CD8-positive, alpha-beta memory T cell (primary cell): ENCODE measurements at places on chromosomes 5 and 9.

DNA sequence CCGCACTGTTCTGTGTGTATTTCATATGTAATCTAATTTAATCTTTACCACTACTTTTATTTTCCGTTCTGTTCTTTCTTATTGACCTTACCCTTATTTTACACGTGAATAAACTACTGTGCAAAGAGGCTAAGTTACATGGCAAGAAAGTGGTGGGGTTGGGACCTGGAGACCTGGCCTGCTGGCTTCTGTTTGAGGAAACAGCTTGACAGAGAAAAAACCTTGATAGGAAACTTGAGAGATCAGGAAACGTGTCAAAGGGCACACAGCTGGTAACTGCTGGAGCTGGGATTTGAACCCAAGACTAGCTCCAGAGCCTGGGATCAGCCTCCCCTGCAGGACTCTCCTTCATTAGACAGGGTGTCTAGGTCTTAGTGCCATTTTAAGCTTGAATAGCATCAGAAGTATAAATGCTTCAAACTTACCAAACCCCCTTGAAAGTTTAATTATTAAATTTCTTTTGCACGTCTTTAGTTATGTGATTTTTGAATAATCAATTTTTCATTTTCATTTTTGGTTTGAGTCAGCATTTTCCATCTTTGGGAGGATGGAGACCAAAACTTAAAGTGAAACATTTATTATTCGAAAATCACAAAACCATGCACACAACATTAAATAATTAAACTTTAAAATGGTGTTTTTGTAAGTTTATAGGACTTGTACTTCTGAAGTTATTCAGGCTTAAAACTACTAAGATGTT, 129.5 kb downstream of the RGS3 start:
- DNase-seq, result peak; percentile 24
- H3K27ac ChIP-seq, result no peak overlapping the region
- no peaks in the 10 kb centered on the region for H3K36me3 ChIP-seq
- H3K4me1 ChIP-seq, result peaks cover 4% of the 10 kb centered on the region

- H3K36me3 ChIP-seq, result no peaks in the 10 kb centered on the region
- DNase-seq, result no peak
- H3K4me3 ChIP-seq, result no peak overlapping the region
- H3K27me3 ChIP-seq, result no peaks in the 10 kb centered on the region
- H3K4me1 ChIP-seq, result no peaks in the 10 kb centered on the region
These were observed 547.3 kb upstream of the C9orf72 start for GRCh38 chr9:28120626-28121025.

- no peak overlapping the region for H3K27ac ChIP-seq
- H3K4me1 ChIP-seq, result no peaks in the 10 kb centered on the region
- no peak overlapping the region for H3K4me3 ChIP-seq
- no peaks in the 10 kb centered on the region for H3K36me3 ChIP-seq
- no peaks in the 10 kb centered on the region for H3K27me3 ChIP-seq
- DNase-seq, result no peak
These were observed 35.1 kb downstream of the ADRA1B start for GRCh38 chr5:159951387-159951786.

DNA sequence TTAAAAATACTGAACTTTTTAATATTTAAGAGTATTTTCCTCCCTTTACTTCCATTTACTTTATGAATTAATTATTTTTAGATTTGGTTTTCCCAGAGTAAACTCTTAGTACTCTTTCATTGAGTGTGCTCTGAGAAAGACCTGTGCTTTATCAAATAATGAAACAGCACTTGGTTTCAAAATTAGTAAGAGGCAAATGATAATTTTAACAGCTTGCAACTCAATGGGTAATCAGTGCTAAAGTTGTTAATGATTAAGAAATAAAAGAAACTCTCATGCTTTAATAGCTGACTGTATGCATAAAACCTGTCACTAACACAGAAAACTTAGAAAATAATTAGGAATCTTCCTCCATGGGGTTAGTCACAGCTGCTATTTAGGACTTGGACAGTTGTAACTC, 244.4 kb downstream of the RFX3 start:
- H3K36me3 ChIP-seq, result peaks cover under 1% of the 10 kb centered on the region
- H3K27me3 ChIP-seq, result no peaks in the 10 kb centered on the region
- no peak overlapping the region for H3K4me3 ChIP-seq
- H3K27ac ChIP-seq, result no peak overlapping the region

DNA sequence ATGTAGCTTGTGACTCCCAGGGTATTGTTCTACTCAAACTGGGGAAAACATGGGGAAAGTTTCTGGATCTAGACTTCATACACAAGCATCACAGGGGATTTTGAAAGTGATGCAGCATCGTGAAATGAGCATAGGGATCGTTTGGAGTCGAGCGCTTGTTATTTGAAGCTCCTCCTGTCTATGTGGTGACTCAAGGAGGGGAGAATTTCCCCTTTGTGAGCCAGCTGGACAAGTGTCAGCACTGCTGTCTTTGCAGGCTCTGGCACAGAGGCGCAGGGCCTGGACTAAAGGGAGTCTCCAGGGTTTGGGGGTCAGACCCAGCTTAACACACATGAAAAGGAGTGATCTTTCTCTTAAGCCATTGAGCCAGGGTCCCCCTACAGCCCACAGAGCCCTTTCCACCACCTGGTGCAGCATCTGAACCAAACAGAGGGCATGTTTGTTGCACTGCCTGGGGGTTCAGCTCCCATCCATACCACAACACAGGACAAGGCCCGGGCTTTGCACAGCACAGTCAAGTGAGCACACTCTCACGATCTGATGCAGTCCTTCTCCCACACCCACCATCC, 51.0 kb downstream of the IRF1 start:
- H3K27ac ChIP-seq, result peak overlapping the region; percentile 34
- no peaks in the 10 kb centered on the region for H3K27me3 ChIP-seq
- DNase-seq, result no peak
- no peak overlapping the region for H3K4me3 ChIP-seq

- H3K27ac ChIP-seq, result no peak overlapping the region
- no peaks in the 10 kb centered on the region for H3K4me1 ChIP-seq
- no peak overlapping the region for H3K4me3 ChIP-seq
- H3K36me3 ChIP-seq, result no peaks in the 10 kb centered on the region
- no peaks in the 10 kb centered on the region for H3K27me3 ChIP-seq
These were observed 34.0 kb downstream of the RASGEF1C start for GRCh38 chr5:180175015-180175431.

- H3K36me3 ChIP-seq, result no peaks in the 10 kb centered on the region
- H3K27me3 ChIP-seq, result peaks cover 9% of the 10 kb centered on the region
- H3K27ac ChIP-seq, result no peak overlapping the region
- peak; percentile 29 for DNase-seq
These were observed 12.8 kb upstream of the MTAP start for GRCh38 chr9:21789541-21790037.

DNA sequence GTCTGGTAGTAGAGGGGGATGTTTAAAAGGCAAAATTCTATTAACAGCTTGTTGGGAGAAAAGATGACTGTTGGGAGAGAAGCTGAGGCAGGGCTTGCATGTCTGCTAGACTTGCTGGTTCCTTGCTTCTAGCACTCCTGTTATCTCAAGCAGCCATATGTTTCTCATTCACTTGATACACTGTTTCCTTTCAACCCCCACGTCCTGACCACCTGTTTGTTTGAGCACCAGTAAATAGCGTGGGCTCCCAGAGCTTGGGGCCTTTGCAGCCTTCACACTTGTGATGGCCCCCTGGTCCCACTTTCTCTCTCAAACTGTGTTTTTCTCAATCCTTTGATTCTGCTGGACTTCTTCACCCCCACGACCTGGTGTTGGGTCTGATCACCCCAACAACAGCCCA, 111.7 kb upstream of the TMEM161B start:
- no peaks in the 10 kb centered on the region for H3K36me3 ChIP-seq
- no peak overlapping the region for H3K27ac ChIP-seq
- no peak overlapping the region for H3K4me3 ChIP-seq
- no peaks in the 10 kb centered on the region for H3K4me1 ChIP-seq
- DNase-seq, result no peak

- no peaks in the 10 kb centered on the region for H3K27me3 ChIP-seq
- H3K27ac ChIP-seq, result no peak overlapping the region
- no peak for DNase-seq
These were observed 90.1 kb downstream of the CRB2 start for GRCh38 chr9:123445981-123446610.

DNA sequence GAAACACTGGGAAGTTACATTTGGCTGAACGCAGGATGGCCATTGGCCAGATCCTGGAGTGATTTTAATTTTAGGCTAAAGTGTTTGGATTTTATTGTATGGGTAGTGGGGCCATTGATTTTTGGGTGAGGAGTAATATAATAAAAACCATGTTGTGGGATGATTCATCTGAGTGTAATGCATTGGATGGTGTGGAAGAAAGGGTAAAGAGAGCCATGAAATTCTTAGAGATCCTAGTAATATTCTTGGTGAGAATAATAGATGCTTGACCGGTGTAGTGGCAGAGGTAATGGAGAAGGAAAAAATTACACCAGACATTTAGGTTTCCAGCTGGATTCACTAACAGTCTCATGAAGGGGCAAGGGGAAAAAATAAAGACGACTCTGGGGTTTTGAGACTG, 158.1 kb downstream of the NPR3 start:
- DNase-seq, result no peak
- no peaks in the 10 kb centered on the region for H3K27me3 ChIP-seq
- no peak overlapping the region for H3K27ac ChIP-seq
- H3K4me1 ChIP-seq, result no peaks in the 10 kb centered on the region
- no peaks in the 10 kb centered on the region for H3K36me3 ChIP-seq

GRCh38 chr5:155726267-155726666, 600.7 kb upstream of the SGCD start:
- no peak overlapping the region for H3K4me3 ChIP-seq
- DNase-seq, result no peak
- H3K36me3 ChIP-seq, result no peaks in the 10 kb centered on the region
- no peaks in the 10 kb centered on the region for H3K4me1 ChIP-seq
- H3K27ac ChIP-seq, result no peak overlapping the region
- H3K27me3 ChIP-seq, result peaks cover 12% of the 10 kb centered on the region

GRCh38 chr5:77353251-77353650, 138.9 kb downstream of the WDR41 start:
- peaks cover 5% of the 10 kb centered on the region for H3K27me3 ChIP-seq
- no peak overlapping the region for H3K27ac ChIP-seq
- no peak for DNase-seq
- no peak overlapping the region for H3K4me3 ChIP-seq
- no peaks in the 10 kb centered on the region for H3K4me1 ChIP-seq

DNA sequence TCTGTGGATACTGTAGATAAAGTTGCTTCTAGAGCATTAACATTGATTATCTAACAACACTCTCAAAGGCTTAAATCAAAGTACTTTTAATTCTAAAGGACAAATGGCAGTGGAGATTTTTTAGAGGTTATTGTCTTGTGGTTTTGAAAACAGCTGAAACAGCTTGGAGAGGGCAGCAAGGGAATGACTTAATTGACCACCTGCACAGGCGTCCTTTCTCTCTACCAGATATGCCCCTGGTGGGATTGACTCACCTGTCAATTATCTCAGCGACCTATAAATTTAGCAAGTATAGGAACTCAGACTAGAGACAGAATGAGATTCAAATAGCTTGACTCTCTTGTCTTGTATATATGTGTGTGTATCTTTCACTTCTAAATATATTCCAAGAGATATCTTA, 13.5 kb downstream of the ARL14EPL start:
- H3K27ac ChIP-seq, result no peak overlapping the region
- no peaks in the 10 kb centered on the region for H3K4me1 ChIP-seq
- no peak for DNase-seq

DNA sequence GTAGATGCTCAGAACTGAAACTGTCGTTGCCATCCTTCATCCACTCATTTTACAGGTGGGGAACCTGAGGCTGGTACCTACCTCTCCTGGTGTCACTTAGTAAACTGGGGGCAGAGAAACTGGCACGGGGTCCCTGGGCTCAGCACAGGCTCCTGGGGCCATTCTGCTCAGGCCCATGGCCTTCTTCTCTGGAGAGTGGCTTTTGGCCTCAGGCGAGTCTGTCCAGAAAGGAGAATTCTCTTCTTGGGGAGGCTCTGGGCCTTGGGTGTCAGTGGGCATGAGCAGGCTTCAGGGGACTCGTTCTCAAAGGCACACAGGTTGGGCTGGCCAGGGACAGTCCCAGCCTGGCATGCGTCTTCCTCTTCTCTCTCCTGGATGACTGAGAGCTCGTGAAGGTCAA, 24.6 kb downstream of the COL5A1 start:
- DNase-seq, result no peak
- H3K27me3 ChIP-seq, result no peaks in the 10 kb centered on the region
- no peak overlapping the region for H3K4me3 ChIP-seq
- H3K36me3 ChIP-seq, result no peaks in the 10 kb centered on the region
- H3K4me1 ChIP-seq, result no peaks in the 10 kb centered on the region

DNA sequence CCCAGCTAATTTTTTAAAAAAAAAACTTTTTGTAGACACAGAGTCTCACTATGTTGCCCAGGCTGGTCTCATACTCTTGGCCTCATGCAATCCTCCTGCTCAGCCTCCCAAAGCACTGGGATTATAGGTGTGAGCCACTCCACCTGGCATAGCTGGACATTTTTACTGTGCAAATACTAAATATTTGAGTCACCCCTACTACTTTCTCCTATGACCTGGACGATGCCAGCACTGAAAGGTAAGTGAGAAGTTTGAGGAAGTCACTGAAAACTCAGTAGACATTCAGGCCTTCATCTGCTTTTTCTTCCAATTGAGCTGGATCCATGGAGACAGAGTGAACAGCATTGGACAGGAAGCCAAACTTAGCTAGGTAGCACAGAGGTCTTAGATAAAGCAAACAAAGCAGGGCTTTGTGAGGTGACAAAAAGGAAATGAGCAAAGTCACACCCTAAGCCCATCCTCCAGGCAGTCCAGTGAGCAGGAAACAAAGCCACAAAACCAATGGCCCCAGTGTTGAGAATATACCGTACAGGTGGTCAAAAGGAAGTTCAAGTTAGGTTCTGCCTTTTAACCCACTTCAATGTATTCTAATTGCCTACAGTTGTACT, 192.6 kb upstream of the RASA1 start:
- peak; percentile 9 for DNase-seq
- no peak overlapping the region for H3K27ac ChIP-seq
- peaks cover 37% of the 10 kb centered on the region for H3K4me1 ChIP-seq

GRCh38 chr9:14437354-14438231, 123.7 kb upstream of the NFIB start:
- H3K36me3 ChIP-seq, result no peaks in the 10 kb centered on the region
- no peaks in the 10 kb centered on the region for H3K27me3 ChIP-seq
- H3K4me3 ChIP-seq, result no peak overlapping the region
- no peaks in the 10 kb centered on the region for H3K4me1 ChIP-seq
- no peak for DNase-seq
- no peak overlapping the region for H3K27ac ChIP-seq

DNA sequence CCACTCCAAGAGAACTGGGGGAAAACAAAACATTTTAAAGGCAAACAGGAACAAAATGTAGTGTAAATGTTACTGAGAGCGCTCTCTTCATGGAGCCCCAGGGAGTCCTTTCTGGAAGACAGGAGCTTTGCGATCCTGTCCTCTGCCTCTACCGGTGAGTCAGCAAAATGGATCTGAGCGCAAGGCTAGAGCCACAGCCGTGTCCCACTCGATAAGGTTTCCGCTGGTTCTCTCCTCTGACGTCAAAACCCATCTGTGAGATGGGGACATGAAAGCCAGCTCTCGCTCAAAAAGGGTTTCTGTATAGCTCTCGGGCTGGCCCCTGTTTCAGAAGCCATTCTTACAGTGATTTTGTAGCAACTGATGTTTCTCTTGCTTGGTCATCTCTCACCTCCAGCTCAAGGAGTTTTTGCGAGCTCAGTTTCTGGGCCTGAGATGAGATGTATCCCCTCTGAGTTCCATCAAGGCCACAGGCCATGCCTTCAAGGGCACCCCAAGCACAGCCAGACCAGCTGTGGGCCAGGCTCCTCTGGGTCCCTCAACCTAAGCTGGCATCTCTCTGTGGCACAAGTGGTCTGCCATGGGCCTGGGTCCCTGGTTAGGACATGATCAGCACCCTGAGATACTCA, 101.6 kb downstream of the FSTL4 start:
- H3K36me3 ChIP-seq, result no peaks in the 10 kb centered on the region
- no peak for DNase-seq
- no peaks in the 10 kb centered on the region for H3K4me1 ChIP-seq
- H3K27me3 ChIP-seq, result no peaks in the 10 kb centered on the region
